ENCODE measurements at places on chromosomes 6 and 20.

GRCh38 chr6:139173172-139173571, 38.3 kb downstream of the HECA start:
- DNase-seq, result no peak

- DNase-seq, result no peak
Observed at GRCh38 chr20:51695574-51696303, 72.5 kb downstream of the ATP9A start.

- no peak for DNase-seq
Observed at GRCh38 chr6:15036690-15037245, 209.1 kb upstream of the JARID2 start.

DNA sequence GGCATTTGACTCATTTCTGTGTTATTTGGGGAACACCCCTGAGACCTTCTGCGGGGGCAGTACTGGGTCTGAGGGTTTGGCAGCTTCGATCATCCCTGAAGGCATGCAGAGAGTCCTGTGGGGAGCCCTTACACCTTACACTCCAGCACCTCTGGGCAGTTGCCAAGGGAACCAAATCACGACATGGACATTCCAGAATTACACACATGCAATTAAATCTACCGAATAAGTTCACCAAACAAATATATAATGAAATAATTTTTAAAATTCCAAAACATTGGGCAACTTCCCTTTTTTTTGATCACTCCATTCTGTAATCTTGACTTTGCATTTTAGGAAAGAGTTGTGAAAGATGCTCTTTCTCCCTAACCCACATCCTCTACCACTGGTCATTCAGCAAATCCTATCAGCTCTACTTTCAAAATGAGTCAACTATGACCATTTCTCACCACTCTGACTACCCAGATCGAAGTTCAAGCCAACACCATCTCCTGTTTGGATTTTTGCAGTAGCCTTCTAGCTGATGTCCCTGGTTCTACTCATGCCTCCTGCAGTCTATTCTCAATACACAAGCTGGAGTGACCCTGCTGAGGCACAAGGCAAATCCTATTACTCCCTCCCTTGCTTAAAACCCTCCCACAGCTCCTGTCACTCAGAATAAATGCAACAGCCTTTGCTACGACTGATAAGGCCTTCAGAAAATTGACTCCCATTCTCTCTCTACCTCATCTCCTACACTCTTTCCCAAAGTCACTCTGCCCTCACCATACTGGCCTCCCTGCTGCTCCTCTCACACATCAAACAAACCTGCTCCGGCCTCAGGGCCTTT, 533.3 kb downstream of the HACE1 start:
- no peak for DNase-seq

DNA sequence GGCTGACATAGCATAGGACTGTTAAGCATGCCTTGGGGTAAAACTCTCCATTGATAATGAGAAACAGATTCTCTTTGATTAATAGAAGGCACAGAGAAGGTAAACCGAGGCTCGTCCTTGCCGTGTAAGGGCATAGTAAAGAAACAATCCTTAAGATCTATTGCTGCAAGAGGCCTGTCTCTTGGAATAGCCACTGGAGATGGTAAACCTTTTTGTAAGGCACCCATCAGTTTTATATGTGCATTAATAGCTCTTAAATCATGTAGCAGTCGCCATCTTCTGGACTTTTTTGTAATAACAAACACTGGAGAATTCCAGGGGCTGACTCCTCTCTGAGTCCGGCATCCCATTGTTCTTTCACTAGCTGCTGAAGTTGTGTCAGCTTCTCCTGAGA, 8.4 kb upstream of the ABHD12 start:
- no peak for DNase-seq

DNA sequence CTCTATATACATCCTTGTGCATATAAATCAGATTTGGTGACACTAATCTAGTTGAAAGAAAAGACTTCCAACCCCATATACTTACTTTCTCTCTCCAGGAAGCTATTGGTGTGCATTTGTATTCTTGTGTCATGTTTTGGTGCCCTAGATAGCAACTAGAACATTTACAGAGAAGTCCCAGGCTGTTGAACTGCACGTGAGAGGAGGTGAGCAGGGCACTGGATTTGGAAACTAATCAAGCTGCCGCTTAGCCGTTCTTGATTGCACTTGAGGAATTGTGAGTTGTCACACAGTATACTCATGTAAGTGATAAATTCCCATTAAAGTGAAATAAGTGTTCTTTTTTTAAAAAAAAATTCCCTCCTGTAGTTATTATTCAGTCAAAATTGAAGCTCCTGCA, 7.6 kb downstream of the WRNIP1 start:
- DNase-seq, result no peak

GRCh38 chr6:81997090-81997926, 244.8 kb upstream of the TENT5A start:
- no peak for DNase-seq

GRCh38 chr20:54648421-54649142, 173.2 kb downstream of the DOK5 start:
- DNase-seq, result no peak

- DNase-seq, result no peak
Observed at GRCh38 chr20:53752971-53753879, 159.6 kb upstream of the ZNF217 start.

DNA sequence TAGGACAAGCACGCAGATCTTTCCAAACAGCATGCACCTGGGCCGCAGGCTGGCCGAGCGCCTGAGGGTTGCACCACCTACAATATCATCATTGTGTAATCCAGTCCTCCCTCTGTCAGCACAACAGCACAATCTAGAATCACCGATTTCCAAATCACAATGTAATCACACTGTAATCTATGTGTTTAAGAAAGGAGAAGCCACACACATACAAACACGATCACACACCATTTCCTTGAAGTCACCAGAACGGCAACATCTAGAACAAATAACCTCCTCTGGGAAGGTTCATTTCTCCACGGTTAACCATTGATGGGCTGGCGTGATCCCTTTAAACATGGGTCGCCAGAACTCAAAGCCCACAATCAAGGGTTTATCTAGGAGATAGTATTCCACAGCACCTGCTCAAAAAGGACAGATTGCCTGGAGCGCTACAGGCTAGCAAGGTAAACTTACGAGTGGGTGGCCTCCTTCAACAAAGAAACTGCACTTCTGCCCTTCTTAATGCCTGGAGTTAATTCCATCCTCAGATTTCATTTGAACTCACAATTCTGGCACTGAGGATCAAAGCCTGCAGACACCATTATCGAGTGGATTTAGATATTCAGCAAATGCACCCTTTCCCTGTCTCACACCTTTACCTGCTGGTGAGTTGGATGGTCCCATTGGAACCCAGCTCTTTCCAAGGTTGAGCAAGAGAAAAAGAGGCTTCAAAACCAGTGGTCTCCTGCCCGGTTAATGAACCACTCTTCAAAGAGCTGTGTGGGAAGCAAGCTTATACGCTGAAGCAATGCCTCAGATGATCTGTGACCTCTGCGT, 83.8 kb upstream of the FOXQ1 start:
- DNase-seq, result no peak

DNA sequence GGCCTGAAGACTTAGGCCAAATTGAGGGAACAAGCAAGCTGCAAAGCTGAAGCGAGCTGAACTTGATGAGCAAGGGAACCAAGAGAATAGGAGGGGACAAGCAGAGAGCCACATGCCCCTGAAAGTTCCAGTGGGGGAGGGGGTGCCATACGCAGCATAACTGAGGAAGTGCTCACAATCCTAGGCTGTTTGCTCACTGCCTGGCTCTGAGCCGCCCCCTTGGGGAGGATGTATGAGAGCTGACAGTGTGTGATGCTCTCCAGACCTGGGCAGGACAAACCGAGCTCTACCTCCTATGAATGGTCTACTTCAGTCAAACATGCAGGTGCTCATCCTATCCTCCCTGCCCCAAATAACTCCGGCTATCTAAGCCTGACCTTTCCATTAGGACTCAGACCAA, 52.1 kb downstream of the FAXC start:
- DNase-seq, result no peak

GRCh38 chr20:24765316-24766142, 183.5 kb upstream of the CST7 start:
- no peak for DNase-seq

- no peak for DNase-seq
Observed at GRCh38 chr20:23278172-23278571, 72.4 kb upstream of the NXT1 start.

GRCh38 chr6:85751374-85752055, 108.8 kb upstream of the SYNCRIP start:
- no peak for DNase-seq

GRCh38 chr6:89299466-89299850, 15.6 kb downstream of the GABRR2 start:
- DNase-seq, result no peak

- DNase-seq, result no peak
Observed at GRCh38 chr6:154343473-154344308, 12.9 kb downstream of the IPCEF1 start.

DNA sequence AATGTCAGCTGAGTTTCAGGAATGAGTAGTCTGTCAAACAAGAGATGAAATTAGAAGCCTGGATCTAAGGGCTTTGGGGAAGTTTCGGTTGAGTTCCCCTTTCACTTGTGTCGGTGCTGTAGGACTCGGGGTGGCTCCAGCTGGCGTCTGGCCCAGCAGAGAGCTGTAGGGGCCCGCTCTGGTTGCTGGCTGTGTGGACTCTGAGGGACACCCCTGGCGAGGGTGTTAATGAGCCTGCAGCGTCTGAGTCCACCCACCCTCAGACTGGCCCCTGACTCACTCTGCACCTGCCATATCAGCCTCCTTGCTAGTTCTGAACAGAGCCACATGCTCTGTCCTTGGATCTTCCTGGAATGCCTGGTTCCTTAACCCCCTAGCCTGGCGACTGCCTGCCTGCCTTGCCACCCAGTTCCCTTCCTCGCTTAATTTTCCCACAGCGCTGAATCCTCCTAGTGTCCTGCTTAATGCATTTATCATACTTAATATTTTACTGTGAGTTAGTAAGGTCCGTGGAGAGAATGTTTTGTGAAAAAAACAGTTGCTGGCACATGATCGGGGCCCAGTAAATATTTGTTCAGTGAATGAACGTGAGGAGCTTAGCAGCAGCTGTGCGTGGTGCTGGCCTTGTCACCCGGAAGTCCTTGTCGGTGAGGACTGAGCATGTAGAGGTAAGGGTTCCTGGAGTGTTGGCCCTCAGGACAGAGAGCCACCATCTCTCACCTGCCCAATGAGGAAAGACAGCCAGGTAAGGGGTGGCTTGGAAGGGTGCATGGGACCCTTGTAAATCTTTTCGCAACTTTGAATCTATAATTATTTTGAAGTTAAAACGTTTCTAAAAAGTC, 1.6 kb downstream of the DNAJC5 start:
- no peak for DNase-seq

- no peak for DNase-seq
Observed at GRCh38 chr20:25058847-25059810, 1.2 kb upstream of the ACSS1 start.

GRCh38 chr6:14079971-14080370, 37.6 kb upstream of the CD83 start:
- DNase-seq, result no peak

DNA sequence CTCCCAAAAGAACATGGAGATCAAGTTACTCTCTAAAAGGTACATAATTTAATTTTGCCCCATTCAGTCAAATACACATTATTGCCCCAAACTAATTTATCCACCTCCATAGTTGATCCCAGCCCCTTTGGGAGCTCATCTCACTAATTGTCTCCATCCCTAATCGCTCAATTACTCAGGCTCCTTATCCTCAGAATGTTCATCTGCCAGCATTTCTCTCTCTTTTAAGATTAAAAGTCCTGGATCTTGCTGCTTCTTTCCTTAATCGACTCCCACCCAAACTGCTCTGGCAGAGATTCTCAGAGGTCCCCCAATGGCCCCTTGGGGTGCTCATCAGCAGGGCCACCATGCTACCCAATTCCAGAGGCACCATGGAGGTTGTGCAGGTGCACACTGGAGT, 18.4 kb upstream of the NNAT start:
- no peak for DNase-seq

- no peak for DNase-seq
Observed at GRCh38 chr20:49790077-49790798, 22.4 kb upstream of the SLC9A8 start.

DNA sequence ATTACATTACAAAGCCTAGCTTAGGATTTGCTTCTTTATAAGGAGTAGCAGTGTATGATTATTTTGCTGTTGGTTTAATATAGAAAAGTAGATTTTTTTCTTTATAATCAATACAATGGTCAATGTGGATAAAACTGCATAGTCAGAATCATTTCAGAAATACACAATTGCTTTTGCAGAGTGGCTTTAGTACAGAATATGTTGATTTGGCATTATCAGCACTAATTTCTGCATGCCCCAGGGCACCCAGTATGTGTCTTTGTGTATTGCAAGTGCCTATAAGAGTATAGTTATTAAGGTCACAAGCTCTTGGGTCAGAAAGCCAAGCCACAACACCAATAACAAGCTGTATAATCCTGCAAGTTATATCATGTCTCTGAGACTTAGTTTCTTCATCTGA, 258.4 kb downstream of the PLCB1 start:
- DNase-seq, result no peak

DNA sequence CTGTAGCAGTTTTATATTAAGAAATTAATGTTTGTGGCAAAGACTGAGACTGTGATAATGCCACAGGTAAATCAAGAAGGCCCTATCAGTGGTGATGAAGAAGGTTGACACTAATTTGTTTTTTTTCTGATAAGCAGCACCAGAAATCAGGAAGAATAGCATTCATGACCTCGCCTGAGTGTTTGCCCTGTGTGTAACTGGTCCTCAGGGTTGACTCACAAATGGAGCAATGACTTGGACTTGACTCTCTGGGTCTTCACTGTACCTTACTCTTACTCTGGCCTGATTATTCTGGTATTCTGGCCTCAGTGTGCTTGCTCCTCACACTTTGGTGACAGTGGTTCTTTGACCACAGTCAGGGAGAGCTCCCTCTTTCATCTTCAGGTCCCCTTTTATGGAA, 243.9 kb downstream of the HAO1 start:
- no peak for DNase-seq

GRCh38 chr6:127635091-127635490, 58.1 kb downstream of the C6orf58 start:
- no peak for DNase-seq

DNA sequence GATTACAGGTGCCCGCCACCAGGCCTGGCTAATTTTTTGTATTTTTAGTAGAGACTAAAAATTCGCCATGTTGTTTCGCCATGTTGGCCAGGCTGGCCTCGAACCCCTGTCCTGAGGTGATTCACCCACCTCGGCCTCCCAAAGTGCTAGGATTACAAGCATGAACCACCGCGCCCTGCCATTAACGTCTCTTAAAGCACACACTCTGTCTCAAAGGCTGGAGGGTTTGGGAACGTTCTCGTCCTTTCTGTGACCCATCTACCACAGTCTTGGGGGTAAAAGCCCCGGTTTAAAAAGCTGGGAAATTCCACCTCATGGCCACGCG, 57.8 kb upstream of the ARID1B start:
- DNase-seq, result no peak

DNA sequence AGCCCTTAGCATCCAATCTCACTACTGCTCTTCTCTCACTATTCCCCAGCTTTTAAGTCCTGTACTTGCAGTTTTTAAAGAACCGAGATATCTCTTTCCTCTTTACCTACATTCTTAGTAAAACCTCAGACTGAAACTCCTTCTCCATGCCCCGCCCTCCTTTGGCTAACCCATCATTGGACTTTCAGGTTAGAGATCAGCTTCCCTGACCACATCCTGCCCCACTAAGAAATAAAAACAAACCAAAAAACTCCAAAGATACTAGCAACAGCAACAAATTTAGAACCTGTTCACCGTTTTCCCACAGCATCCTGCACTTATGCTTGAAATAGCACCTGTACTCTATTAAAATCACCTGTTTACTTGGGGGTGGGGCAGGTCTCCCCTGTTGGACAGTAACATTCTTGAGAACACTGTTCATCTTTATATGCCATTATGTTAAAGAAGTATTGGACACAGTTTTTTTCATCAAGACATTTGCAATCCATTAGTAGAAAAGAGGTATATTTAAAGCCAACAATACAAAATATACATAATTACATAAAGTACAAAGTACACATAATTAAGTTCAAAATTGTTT, 16.3 kb upstream of the SMAP1 start:
- DNase-seq, result no peak
